ENCODE measurements at places on chromosomes 7 and 10.

GRCh38 chr7:159010937-159011721, 133.5 kb downstream of the VIPR2 start:
- no peak for DNase-seq

GRCh38 chr7:70812511-70812910, 319.4 kb upstream of the GALNT17 start:
- no peak for DNase-seq

- DNase-seq, result no peak
Measured at GRCh38 chr10:85510682-85511081, 855.9 kb downstream of the GRID1 start.

- DNase-seq, result no peak
Measured at GRCh38 chr10:131259535-131259934, 52.0 kb downstream of the TCERG1L start.

- DNase-seq, result no peak
Measured at GRCh38 chr7:158416283-158416933, 171.2 kb downstream of the PTPRN2 start.
